ENCODE measurements at places on chromosomes 16 and 17.

GRCh38 chr17:55437159-55437605 lies 15.5 kb upstream of the MMD start:
- no peak overlapping the region for H3K27ac ChIP-seq
- no peaks in the 10 kb centered on the region for H3K36me3 ChIP-seq
- H3K4me1 ChIP-seq: peaks cover 12% of the 10 kb centered on the region

DNA sequence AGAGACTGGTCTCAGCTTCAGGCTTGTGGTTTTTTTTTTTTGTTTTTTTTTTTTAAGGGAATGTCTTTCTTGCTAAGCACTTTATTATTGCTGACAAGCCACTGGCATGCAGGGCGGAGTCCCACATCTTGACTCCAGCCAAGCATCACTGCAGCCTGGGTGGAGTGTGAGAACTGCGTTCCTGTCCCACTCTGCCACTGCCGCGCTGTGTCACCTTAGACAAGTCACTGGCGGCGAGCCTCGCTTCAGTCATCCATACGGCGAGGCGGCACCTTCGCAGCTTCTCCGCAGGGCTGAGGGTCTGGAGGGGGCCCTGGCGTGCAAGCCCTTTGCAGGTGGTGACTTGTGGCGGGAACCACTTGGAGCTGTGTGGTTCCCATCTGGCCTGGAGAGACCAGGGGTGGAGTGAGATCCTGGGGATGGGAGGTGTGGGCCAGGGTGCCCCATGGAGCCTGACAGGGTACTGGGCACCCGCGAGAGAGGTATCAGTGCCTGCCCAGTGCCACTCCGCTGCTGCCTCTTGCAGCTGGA lies 99.1 kb upstream of the CIBAR2 start:
- no peak overlapping the region for H3K4me3 ChIP-seq
- no peak overlapping the region for H3K27ac ChIP-seq
- no peaks in the 10 kb centered on the region for H3K36me3 ChIP-seq

- no peaks in the 10 kb centered on the region for H3K36me3 ChIP-seq
- H3K27ac ChIP-seq: no peak overlapping the region
- H3K4me3 ChIP-seq: no peak overlapping the region
- peaks cover 5% of the 10 kb centered on the region for H3K27me3 ChIP-seq
- DNase-seq: no peak
Observed at GRCh38 chr17:54861471-54861983, 39.1 kb upstream of the TOM1L1 start.

DNA sequence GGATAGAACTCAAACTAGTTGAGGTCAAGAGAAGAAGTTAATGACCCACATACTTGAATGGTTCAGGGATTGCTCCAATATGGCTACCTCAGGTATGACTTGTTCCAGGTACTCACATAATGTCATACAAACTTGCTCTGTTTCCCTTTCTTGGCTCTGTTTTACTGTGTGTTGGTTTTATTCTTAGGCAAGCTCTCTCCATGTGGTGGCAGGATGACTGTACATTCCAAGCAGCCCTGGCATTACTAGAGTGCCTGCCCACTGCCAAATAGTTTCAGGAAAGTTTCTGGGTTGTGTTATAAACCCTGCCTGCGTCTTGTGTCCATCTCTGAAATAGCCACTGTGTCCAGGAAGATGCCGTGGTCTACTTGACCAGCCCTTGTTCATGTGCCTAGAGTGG lies 476.8 kb downstream of the SHISA9 start:
- H3K4me3 ChIP-seq: no peak overlapping the region
- H3K27me3 ChIP-seq: peaks cover 1% of the 10 kb centered on the region
- H3K27ac ChIP-seq: no peak overlapping the region
- no peaks in the 10 kb centered on the region for H3K36me3 ChIP-seq
- DNase-seq: no peak

DNA sequence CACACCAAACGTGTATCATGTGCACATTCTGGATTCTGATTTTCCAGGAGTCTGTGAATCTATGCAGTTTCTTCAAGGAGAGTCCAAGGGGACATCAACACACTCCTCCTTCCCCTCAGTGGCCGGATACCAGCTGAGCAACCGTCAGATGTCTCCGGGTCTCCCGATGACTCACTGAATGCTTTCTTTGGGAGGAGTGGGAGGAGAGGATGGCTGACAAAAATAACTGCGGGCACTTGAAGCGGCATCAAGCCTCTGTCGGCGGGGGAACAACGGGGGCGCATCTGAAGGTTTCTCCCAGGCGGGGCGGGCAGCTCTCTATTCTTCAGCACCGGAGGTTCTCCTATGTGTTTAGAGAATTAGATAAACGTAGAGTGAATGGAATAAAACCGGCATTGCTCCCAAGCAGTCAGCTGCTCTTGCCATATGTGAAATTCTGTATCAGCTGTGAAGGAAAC lies 24.6 kb upstream of the LRRC75A start:
- no peak overlapping the region for H3K4me3 ChIP-seq
- H3K27me3 ChIP-seq: peaks cover 5% of the 10 kb centered on the region
- peaks cover 6% of the 10 kb centered on the region for H3K4me1 ChIP-seq
- DNase-seq: no peak
- H3K36me3 ChIP-seq: peaks cover 4% of the 10 kb centered on the region

DNA sequence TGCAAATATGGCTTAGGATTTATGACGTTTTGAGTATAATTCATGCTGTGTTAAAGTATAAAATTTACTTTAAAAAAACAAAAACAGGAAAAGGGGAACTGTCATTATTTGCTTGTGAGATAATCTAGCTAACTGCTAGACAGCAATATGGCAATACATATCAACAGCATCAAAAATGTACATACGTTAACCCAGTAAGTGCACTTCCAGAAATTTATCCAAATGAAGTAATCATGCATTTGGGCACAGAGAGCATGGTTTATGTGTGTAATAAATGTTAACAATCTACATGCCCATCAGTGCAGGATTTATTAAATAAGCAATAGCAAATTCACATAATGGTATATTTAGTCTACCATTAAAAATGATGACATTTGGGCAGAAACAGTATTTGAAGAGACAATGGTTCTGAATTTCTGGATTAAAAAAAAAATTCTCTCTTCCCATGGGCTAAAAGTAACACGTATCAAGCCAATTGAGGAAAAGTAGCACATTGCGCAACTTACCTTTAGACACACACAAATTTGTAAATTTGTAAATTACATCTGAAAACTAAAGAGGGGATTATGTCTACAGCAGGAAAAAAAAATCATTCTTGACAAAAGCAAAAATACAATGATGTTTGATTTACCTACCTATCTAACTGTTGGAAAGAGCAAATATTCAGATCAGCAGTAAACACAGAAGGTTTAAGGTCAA lies 80.2 kb downstream of the CACNG1 start:
- peaks cover 9% of the 10 kb centered on the region for H3K36me3 ChIP-seq
- H3K4me1 ChIP-seq: peaks cover 5% of the 10 kb centered on the region
- no peak for DNase-seq
- no peak overlapping the region for H3K27ac ChIP-seq
- H3K27me3 ChIP-seq: peaks cover 2% of the 10 kb centered on the region

- H3K27ac ChIP-seq: no peak overlapping the region
- H3K4me1 ChIP-seq: peaks cover 3% of the 10 kb centered on the region
- no peak overlapping the region for H3K4me3 ChIP-seq
- H3K27me3 ChIP-seq: no peaks in the 10 kb centered on the region
Observed at GRCh38 chr16:27429981-27430441, 28.0 kb downstream of the IL21R start.

DNA sequence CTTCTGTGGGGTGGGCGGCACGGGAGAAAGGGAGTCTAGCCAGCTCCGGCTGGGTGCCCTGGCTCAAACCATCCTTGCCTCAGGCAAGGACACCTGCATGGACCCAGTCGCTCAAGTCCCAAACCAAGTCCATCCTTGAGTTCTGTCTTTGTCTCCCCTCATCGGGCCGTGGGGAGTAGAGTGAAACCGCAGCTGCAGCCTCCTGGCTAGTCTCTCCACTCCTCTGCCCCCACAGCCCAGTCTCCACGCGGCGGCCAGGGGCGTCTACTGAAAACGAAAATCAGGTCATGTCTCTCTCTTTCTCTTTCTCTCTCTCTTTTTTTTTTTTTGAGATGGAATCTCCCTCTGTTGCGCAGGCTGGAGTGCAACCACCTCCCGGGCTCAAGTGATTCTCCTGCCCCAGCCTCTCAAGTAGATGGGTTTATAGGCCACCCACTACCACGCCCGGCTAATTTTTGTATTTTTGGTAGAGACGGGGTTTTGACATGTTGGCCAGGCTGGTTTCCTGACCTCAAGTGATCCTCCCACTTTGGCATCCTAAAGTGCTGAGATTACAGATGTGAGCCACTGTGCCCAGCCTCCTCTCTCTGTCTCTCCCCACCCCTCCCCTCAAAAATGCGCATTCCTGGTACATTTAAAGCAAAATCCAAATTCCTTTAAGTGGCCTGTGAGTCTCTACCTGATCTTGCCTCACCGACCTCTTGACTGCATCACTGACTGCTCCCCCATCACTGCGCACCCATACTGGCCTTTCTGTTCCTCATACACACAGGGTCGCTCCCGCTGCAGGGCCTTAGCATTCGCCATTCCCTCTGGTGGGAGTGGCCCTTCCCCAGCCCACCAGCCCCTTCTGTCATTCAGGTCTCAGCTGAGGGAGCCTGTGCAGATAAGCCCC lies 17.7 kb upstream of the RMI2 start:
- H3K27ac ChIP-seq: no peak overlapping the region
- no peaks in the 10 kb centered on the region for H3K36me3 ChIP-seq
- H3K4me3 ChIP-seq: no peak overlapping the region
- peaks cover 4% of the 10 kb centered on the region for H3K27me3 ChIP-seq

DNA sequence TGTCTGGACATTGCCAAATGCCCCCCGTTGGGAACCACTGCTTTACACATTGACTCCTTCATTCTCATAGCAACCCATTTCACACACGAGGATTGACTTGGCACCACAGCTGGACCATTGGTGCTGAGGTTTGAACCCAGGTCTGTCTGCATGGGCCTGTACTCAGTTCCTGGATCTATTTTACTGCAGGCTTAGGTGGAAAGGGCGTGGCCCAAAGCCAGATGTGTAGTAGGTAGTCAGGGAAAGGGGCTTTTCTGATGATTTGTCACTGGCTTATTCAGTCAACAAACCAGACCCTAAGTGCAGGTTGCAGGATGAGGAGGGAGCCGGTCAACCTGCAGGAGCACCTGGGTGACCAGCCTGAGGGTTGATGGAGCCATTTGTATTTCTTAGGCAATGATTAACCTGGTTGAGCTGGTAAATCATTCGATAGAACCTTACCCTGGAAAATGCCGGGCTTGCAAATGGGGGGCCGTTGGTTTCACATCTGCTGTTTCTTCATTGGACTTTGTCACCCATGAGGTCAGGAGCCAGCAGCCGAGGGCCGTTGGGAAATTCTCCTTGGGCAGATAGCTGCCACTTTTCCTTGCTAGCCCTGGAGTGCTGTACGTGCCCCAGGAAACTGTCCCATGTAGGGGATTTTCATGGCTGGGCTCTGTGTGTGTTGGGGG lies 104.4 kb downstream of the CMIP start:
- peaks cover 11% of the 10 kb centered on the region for H3K36me3 ChIP-seq
- peaks cover 84% of the 10 kb centered on the region for H3K4me1 ChIP-seq
- no peak overlapping the region for H3K4me3 ChIP-seq
- peaks cover 13% of the 10 kb centered on the region for H3K27me3 ChIP-seq

DNA sequence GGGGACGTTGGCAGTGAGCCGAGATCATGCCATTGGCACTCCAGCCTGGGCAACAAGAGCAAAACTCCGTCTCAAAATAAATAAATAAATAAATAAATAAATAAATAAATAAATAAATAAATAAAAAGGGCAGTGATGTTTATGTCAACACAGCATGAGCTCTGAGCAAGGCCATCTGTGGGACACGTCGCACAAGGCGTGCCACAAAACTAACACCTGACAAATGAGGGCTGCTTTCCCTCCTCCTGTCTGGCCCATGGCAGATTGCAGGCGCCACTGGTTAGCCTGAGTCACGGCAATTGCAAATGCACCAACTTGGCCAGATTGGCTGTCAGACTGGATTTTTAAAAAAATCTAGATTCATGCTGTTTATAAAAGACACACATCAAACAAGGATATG lies 25.9 kb upstream of the SPNS3 start:
- no peak overlapping the region for H3K27ac ChIP-seq
- H3K36me3 ChIP-seq: no peaks in the 10 kb centered on the region
- no peak for DNase-seq
- no peaks in the 10 kb centered on the region for H3K4me1 ChIP-seq

DNA sequence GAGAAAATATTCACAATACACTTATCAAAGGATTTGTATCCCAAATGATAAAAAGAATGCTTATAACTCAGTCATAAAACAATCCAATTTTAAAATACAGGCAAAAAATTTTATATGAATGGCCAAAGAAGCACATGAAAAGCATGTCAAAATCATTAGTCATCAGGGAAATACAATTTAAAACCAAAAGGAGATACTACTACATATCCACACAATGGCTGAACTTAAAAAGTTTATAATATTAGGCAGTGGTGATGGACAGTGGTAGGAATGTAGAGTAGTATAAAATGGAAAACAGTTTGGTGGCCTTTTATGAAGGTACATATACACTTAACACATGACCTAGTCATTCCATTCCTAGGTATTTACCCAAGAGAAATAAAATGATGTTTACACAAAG lies 12.2 kb downstream of the CMC2 start:
- DNase-seq: no peak
- peaks cover 2% of the 10 kb centered on the region for H3K36me3 ChIP-seq
- no peak overlapping the region for H3K27ac ChIP-seq

DNA sequence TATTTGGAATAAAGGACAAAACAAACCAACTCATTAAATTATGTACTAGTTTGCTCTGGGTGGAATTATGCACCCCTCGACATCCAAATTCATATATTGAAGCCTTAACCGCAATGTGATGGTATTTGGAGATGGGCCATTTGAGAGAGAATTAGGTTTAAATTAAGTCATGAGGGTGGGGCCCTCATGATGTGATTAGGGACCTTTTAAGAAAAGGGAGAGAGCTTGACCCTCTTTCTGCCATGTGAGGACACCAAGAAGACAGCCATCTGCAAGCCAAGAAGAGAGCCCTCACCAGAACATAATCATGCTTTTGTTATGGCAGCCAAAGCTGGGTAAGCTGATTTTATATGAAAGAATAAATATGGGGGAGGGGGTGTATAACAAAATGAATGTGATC lies 2.0 kb downstream of the C16orf87 start:
- peaks cover 5% of the 10 kb centered on the region for H3K36me3 ChIP-seq
- no peak overlapping the region for H3K27ac ChIP-seq
- H3K4me3 ChIP-seq: peak overlapping the region; percentile 79

DNA sequence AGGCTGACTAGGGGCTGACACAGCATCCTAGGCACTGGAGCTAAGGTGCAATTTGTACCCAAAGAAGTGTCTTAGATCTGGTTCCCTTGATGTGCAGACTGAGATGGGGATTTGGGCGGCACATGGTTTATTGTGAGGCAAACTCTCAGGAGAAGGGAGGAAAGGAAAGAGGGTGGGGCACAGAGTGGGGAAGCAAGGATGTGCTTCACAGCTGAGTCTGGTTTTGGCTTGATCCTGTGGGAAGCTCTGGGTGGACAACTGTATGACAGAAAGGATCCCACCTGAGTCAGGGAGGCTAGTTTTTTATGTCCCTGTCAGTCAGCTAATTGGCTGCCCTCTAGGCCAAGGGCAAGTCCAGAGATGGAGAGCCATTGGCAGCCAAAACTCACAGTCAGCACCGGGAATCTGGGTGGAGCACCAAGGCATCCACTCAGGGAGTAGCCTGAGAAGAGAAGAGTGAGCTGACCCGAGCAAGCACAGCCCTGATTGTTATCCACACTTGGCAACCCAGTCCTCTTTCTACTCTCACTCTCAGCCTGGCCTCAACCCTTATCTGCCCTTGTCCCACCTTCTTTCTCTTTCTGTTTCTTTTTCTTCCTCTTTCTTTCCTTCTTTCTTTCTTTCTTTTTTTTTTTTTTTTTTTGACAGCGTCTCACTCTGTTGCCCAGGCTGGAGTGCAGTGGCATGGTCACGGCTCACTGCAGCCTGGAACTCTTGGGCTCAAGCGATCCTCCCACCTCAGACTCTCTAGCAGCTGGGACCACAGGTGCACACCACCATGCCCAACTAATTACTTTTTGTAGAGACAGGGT lies 12.0 kb downstream of the ARL4D start:
- peaks cover 38% of the 10 kb centered on the region for H3K4me1 ChIP-seq
- peak overlapping the region; percentile 50 for H3K27ac ChIP-seq
- no peak for DNase-seq
- no peaks in the 10 kb centered on the region for H3K36me3 ChIP-seq
- H3K4me3 ChIP-seq: no peak overlapping the region
- H3K27me3 ChIP-seq: no peaks in the 10 kb centered on the region

Measured in endothelial cell (in vitro differentiated cells).